ENCODE measurements at places on chromosomes 4 and X.

GRCh38 chr4:87011340-87012034 lies 76.7 kb downstream of the AFF1 start:
- DNase-seq, result no peak

DNA sequence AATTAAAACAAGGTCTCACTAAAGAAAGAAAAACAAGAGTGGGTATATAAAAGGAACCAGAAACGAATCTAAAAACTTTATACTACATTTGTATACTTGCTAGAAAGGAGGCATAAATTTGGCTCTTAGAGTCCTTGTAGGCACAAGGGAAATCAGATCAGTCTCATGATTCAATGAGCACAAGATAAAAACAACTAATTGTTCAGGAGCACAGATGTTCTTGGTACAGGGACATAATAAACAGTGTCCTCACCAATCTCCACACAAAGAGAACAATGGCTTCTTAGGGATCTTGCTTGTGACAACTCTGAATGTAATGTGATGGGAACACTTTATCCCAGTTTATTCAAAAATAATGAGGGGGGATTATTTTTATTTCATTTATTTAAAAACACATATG lies 28.3 kb downstream of the TMEM144 start:
- no peak for DNase-seq

DNA sequence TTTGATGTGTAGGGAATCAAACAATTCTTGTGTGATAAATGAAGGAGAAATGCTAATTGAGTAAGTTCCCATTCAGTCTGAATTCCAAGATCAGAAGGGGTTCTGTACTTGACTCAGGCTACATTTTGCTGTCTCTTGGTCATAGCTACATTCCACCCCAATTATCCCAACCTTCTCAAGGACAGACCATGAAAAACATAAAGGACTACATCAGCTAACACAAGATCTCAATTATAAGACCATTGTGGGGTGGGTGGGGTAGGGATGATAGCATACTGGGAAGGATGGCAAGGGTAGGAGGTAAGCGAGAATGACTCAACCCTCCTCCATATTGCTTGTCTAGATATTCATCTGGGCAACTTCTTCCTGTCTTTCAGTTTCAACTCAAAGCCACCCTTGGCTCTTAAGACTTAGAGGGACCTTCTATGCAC lies 87.4 kb upstream of the ETNPPL start:
- peak; percentile 35 for DNase-seq

- DNase-seq, result peak; percentile 52
Observed at GRCh38 chr4:112765317-112765974, 128.5 kb downstream of the LARP7 start.

GRCh38 chr4:92241094-92241493 lies 62.7 kb upstream of the GRID2 start:
- no peak for DNase-seq

DNA sequence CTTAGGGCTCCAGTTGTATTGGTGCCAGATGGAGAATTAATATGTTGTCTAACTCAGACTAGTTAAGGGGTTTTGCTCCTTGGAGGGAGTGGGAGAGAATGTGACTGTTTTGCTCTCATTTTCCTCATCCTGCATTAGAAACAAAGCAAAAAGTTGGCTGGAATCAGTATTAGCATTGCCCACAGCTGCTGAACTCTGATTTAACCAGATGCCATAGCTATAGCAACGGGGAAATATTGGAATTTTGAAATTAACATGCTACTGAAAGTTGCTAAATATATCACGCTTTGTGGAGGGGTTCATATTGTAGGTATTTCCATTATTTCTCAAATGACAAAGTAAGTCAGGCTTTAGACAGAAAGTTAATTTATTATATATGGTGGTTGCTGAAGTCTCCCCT lies 66.7 kb upstream of the EOLA2 start:
- DNase-seq, result no peak

DNA sequence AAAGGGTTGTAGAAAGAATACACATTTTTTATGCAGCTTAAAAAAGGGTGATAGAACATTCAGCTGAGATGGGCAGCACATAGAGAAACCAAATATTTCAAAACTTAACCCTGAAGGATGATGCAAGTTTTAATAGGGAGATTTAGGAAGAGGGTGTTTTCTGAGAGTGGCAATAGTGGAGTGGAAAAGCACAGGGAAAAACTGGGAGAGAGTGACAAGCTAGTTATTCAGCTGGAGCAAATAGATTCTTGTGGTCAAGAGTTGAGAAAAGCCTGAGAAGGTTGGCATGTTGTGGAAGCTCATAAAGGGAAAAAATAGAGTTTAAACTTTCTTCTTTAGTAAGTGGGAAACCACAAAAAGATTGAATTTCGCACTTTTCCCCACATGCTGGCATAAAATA lies 359.6 kb upstream of the PITX2 start:
- no peak for DNase-seq

- DNase-seq, result peak; percentile 64
Observed at GRCh38 chrX:53284684-53285447, 3.5 kb upstream of the IQSEC2 start.

DNA sequence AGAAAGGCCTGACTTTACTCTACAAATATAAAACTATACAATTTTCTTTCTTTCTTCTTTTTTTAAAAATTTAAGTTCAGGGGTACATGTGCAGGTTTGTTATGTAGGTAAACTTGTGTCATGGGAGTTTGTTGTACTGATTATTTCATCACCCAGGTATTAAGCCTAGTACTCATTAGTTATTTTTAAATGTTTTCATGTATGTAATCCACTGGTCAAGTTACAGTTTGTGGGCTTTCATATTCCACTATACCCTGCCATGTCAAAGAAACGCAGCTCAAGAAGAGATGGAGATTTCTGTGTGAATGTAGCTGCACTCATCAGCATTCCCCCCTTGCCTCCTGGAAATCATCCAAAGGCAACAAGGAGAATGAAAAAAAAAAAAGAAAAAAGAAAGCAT lies 31.2 kb upstream of the SPRY1 start:
- DNase-seq, result no peak

GRCh38 chr4:84481077-84481859 lies 17.8 kb downstream of the NKX6-1 start:
- peak; percentile 15 for DNase-seq

DNA sequence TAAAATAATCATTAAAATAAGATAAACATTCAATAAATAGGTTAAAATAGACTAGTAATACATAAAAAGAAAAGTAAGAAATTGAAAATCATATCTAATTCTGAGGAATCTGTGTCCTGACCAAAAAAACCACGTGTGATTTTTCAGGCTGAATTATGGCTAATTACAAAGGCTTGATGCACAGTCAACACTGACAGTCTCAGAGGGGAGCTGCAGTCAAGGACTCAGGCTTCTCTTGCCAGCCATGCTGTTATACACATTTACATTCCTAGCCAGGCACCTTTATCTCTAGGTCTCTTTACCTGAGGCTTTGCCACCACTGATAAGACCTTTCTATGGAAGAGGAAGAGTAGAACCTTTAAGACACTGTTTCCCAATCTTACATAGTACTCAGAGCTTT lies 1737.7 kb upstream of the PCDH10 start:
- peak; percentile 3 for DNase-seq

- peak; percentile 36 for DNase-seq
Observed at GRCh38 chr4:121072224-121073003, at the start of gene NDNF. Gene NDNF, minus strand, starts transcription at chr4:121072535. Its CDS starts 26,698 bp downstream, at chr4:121045837.

GRCh38 chr4:26896636-26897035 lies 36.0 kb downstream of the STIM2 start:
- no peak for DNase-seq

DNA sequence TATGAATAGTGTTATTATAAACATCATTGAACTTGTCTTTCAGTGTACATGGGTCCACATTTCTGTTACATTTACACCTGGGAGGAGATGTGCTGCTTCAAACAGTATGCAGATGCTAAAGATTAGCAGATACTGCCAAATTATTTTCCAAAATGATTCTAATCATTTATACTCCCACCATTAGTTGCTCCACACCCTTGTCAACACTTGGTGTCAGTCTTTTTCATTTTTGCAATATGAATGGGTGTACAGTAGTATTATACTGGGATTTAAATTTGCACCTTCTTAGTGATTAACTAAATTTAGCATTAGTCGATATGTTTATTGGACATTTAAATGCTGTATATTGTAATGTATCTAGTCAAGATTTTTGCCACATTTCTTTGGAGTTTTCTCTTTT lies 131.6 kb upstream of the GRID2 start:
- DNase-seq, result no peak

- no peak for DNase-seq
Observed at GRCh38 chrX:47632666-47633065, 2.9 kb upstream of the CFP start.

DNA sequence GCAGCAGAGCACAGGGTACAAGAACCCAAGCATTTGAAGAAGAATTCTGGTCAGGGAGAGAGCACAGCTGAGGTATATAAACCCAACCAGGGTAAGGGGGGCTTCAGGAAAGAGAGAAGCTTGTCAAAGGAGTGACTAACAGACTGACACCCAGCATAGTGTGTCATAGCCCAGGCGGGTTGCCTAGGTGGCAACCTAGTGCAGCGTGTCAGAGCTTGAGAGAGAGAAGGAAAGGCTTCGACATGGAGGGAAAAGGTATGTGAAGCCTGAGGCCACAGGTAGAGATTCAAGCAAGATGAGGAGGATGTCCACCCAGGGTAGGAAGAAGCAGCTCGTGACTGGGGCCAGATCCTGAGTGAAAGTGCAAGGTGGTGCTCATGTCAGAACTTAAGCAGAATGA lies 8.5 kb upstream of the ANTXR2 start:
- DNase-seq, result no peak

DNA sequence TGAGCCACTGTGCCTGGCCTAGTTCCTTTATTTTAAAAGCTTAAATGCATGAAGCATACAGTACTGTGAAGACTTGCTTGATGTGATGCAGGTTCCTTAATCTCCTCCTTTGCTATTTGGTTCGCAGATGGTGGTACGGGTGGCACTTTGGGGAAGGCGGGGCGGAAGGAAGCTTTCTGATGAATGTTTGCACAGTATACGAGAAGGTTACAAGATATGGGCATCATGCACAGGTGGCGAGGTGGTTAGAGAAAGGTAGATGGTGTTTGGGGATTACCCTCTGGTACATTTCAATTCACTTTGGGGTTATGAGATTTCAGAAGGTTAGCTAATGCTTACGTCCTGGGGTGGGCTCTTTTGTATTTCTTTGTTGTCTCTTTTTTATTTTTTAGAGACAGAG lies 17.2 kb downstream of the RHOH start:
- DNase-seq, result peak; percentile 22

GRCh38 chr4:166896254-166896653 lies 338.0 kb downstream of the SPOCK3 start:
- no peak for DNase-seq

DNA sequence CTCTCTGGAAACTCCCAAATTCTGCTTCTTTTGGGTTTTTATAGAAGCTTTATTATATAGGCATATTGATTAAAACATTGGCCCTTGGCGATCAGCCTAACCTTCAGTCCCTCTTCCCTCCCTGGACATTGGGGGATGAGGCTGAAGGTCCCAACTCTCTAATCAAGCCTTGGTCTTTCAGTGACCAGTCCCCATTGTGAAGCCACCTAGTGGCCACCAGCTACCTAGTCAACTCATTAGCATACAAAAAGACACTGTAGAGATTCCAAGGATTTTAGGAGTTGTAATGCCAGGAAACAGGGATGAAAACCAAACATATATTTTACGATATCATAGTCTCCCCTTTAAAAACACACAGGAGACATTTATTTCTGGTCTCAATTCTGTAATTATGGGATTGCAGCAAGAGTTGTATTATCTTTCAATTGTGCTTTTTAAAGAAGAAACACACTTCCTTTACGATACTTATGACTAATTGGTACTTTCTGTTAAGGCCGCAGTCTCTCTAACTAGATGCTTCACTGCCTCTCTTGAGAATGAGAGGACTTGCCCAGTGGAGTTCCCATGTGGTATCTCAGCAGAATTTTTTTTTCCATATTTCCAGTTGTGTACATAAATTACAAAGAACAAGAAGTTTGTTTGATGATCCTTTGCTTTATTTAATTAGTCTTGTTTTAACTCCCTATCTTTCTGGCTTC lies 58.2 kb downstream of the WDR17 start:
- DNase-seq, result peak; percentile 43

GRCh38 chr4:8922481-8922880 lies 50.8 kb upstream of the HMX1 start:
- no peak for DNase-seq

GRCh38 chrX:23374291-23374690 lies 39.6 kb downstream of the PTCHD1 start:
- no peak for DNase-seq

GRCh38 chr4:4396628-4397440 lies 9.9 kb downstream of the NSG1 start:
- DNase-seq, result no peak

GRCh38 chr4:139315221-139315675 lies 13.0 kb upstream of the NDUFC1 start:
- no peak for DNase-seq

DNA sequence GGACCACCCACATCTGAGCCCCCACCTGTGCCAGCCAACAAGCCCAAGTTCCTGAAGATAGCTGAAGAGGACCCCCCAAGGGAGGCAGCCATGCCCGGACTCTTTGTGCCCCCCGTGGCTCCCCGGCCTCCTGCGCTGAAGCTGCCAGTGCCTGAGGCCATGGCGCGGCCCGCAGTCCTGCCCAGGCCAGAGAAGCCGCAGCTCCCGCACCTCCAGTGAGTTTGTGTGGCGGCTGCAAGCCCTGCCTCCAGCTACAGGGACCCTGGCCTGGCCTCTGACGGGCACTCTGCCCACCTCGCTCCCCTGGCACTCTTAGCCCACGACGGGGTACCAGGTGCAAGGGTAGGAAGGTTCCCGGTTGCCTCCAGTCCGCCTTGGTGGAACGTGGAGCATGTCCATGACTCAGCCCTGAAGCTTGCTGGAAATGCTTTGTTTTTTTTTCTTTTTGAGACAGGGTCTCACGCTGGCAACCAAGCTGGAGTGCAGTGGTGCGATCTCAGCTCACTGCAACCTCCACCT lies 13.7 kb upstream of the ADD1 start:
- no peak for DNase-seq

GRCh38 chrX:82384401-82384800 lies 1123.7 kb upstream of the POU3F4 start:
- DNase-seq, result no peak

DNA sequence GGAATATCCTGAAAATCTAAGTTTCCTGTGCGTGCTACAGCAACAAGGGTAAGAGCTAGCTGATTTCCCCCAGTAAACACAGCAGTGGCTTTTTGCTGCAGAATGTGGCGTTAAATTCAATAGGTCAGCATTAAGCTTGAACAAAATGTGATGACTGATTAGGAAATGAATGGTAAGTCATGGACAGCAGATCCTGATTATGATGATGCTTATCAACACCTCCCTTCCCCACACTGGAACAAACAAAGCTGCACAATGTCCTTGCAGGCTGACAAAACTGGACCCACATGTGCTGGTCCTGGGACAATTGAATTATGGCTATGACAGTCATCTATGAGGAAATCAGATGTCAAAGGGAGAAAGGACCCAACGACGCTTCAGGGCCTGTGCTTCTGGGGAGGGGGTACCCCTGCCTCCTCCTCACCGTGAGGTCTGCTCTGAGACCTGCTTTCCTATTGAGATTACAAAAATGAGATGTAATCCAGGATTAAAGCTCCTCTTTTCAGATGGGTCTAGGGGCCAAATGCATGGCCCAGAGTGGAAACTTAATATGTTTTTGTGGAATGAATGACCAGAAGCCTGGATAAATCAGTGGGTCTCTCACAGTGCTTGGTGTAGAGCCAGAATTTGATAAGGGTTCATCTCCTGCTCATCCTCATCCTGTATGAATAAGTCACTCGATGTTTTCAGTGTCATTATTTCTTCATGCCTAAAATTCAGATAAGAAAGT lies 32.0 kb upstream of the BOD1L1 start:
- no peak for DNase-seq

- DNase-seq, result no peak
Observed at GRCh38 chr4:88418411-88418810, 38.5 kb upstream of the HERC5 start.
